ENCODE measurements at places on chromosomes 5 and 9. TPM values are rescaled to one million over a fixed set of nuclear protein-coding genes. Genes with fewer than 3 reads are reported as not detected.

- DNase-seq = no peak
Observed at GRCh38 chr5:74625742-74626241, 14.7 kb downstream of the ENC1 start.

DNA sequence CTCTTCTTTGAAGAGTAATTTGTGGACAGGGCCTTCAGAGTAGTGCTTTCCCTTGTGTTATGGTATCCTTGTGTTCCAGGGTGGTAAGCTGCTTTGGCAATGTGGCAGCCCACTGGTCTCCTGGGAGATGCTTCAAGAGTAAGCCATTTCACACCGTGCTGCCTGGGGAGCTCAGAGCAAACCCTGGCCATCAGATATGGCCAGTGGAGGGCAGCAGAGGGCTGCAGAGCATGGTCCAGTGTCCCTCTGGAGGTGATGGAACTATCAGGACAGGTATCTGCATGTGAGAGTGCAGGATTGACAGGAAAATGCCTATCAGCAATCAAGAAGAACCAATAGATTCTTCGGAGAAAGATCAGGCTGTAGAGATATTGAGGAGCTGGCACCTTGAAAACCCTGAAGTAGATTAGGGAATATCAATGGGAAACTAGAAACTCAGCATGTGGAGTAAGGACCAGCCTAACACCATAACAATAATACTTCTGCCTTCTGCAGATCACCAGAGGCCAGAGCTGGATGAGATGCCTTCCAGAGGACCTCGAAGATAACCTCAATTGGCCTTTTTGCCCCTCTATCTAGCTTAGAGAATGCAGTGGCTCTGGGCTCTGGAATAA lies 90.8 kb downstream of the PLPPR1 start:
- peak; percentile 65 for DNase-seq

The PCDHGA6 gene
- total RNA-seq = 10.9 TPM

The PCDHB3 gene
- total RNA-seq = not detected

The SPATA24 gene
- total RNA-seq = 7.7 TPM
